ENCODE measurements at places on chromosomes 1 and 21. TPM values are rescaled to one million over a fixed set of nuclear protein-coding genes. Genes with fewer than 3 reads are reported as not detected.

The CRYZL1 gene
- 67.9 TPM for polyA plus RNA-seq

DNA sequence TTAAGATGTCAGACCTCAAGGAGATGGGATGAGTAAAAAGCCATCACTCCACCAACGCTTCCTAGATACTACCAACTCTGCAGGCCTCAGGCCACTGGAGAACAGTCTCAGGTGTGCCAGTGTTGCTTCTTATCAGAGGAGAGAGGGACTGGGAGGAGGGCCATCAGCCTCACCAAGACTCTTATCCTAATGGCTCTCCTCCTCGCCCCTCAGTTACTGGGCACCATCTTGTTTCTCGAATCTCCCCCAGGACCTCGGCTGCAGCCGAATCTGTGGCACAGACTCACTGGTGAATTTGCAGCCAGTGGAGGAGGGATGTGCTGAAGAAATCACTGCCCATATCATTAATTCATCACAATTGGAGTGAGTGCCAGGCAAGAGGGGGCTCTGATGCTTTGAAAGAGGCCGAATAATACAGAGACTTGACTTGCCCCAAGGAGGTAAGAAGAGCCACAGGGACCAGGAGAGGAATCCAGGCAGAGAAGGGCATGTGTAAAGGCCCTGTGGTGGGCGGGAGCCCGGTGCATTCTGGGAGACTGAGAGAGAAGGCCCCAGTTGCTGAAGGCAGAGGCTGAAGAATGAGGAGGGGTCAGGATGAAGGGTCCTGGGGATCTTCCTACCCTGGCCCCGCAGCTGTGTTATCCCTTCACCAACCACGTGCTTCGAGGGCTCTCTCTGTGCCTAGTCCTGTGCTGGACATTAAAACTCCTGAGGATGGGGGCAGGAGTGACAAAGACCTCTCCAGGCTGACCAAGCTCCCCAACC is 129.8 kb downstream of the PTPRU start:
- DNase-seq = no peak

The CCDC190 gene
- not detected for polyA plus RNA-seq

The ANKRD35 gene
- polyA plus RNA-seq = 2.7 TPM

DNA sequence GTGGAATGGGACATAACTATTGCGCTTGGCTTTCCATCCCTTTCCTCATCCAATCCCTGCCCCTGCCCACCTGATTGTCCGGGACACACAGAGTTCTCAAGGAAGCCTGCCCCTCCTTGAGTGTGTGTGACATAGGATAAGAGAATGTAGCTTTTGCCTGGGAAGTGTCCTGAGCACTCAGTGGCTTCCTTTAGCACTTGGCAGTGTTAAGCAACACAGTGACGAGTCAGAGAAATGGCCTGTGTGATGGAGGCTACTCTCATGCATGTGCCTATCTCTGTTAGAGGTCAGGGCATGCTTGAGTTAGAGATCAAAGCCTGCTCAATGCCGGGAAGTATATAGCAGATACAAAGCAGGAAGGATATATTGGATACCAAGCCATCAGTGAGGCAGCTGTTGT is 289.5 kb downstream of the SIPA1L2 start:
- DNase-seq = no peak

The COL11A1 gene
- polyA plus RNA-seq = 6.5 TPM
